Stimulated activated CD4-positive, alpha-beta T cell treated with anti-CD3 and anti-CD28 coated beads, Interleukin-15, amount 100 ng/mL, for 1 hour (primary cell): ENCODE measurements at places on chromosomes 2 and 18.

GRCh38 chr18:79818631-79819030 is 20.9 kb downstream of the KCNG2 start:
- no peak for DNase-seq

DNA sequence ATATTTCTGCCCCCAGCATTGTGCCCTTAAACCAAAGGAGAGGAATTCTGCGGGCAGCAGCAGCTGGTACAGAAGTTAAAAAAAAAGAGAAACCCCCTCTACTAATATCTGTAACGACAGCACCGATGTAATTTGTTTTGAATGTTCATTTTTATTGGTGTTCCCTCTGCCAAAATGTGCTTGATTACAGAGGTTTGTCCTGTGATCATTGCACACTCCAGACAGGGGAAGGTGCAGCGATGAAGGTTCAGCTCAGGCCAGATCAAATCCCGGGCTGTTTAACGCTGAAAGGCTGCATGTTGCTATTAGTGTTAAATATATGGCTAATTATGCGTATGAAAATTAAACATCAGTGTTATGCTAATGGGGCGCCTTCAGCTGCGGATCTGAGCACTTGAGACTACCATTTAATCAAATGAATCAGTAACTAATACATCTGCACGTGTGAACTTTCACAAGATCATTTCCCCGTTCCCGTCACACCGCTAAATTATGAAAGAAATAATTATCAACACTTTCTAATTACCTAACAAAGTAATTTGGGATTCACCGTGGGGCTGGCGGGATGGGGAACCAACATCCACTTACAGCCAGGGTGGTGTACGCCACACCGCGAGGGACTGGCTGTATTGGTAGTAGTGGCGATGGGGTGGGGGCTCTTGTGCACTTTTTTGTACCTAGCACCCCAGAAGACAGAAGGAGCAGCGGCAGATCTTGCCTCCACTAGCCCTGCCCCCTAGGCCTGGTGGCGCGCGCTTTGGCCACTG is 1.5 kb upstream of the DLX1 start:
- DNase-seq = no peak

DNA sequence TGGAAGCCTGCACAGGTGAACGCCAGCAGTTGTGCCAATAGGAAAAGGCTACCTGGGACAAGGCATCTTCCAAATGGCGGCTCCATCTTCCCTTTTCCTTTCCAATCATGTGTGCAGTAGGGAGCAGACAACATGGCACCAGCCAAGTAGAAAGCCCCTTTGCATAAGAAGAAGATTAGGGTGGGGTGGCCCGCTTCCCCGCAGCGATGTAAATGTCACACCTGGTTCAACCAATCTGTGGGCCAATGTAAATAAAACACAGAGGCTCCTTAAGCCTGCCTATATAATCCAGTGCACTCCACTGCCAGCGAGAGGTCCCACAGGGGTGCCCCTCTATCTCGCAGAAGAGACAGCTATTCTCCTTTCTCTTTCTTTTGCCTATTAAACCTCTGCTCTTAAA is 468.4 kb upstream of the CRIM1 start:
- DNase-seq = no peak

- no peak for DNase-seq
These were observed 266.6 kb downstream of the NR4A2 start for GRCh38 chr2:156065912-156066311.

DNA sequence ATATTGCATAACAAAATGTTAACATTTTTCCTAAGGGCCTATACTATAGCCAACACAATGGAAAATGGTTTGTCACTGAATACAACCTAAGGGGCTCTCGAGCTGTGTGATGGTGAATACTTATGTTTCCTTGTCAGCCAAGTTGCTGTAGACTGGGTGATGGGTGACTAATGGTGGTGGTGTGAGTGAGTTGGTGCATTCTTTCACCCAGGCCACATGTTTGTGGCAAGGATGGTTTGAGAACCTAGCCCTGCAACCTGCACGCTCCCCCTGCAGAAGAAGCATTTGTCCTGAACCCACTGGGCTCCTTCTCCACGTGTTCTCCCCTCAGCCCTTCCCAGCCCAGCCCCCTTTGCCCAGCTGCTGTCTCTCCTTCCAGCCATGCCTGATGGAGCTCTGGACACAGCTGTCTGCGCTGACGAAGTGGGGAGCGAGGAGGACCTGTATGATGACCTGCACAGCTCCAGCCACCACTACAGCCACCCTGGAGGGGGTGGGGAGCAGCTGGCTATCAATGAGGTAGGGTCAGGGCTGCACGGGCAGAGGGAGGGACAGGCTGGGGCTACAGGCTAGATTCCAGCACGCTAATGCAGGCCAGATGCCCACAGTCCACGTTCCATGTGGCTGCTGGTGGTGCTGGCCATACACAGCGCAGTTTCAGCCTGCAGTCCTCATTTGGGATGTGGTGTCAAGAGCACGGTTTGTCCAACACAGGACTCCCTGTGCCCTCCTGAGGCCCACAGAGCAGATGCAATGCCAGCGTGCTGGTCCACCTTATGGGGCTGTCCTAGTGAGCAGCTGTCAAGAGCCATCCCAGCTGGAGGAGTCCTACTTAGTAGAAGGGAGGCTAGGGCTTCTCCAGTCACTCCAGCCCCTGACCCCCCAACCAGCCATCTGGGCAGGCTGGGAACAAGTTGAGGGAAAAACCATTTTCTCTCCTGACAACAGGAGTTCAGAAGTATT is 65.4 kb downstream of the FAM168B start:
- DNase-seq = no peak

- no peak for DNase-seq
These were observed 118.5 kb downstream of the MYCN start for GRCh38 chr2:16058747-16059358.
